ENCODE measurements at places on chromosomes 6 and 20. TPM values are rescaled to one million over a fixed set of nuclear protein-coding genes. Genes with fewer than 3 reads are reported as not detected.

TMX4 gene
- 49.4 TPM for total RNA-seq

DNA sequence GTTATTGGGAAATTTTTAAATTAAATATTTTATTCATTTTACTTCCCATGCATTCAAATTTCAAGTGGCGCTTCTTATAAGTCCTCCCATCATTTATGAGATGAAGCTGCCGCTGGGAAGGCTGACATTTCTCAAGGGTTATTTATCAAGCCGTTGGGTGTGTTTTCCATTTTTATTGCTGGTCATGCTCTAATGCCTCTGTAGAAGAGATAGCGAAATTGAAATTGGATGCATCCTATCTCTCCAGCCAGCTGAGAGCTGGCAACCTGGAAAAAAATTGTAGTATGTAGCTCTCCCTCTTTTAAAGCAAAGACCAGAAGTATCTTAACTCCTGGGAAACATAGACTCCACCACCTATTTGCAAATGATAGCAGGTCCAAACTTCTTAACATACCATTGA is 135.9 kb downstream of the C6orf118 start:
- no peak overlapping the region for H3K27ac ChIP-seq
- no peaks in the 10 kb centered on the region for H3K36me3 ChIP-seq
- H3K4me1 ChIP-seq = no peaks in the 10 kb centered on the region
- no peaks in the 10 kb centered on the region for H3K27me3 ChIP-seq
- DNase-seq = no peak
- H3K4me3 ChIP-seq = no peak overlapping the region

- peak overlapping the region; percentile 75 for H3K4me3 ChIP-seq
- peak; percentile 83 for DNase-seq
- no peaks in the 10 kb centered on the region for H3K27me3 ChIP-seq
- peak overlapping the region; percentile 100 for H3K27ac ChIP-seq
Measured at GRCh38 chr6:31401403-31401802, 2.0 kb upstream of the MICA start.

- H3K36me3 ChIP-seq = no peaks in the 10 kb centered on the region
- no peak overlapping the region for H3K4me3 ChIP-seq
- no peaks in the 10 kb centered on the region for H3K27me3 ChIP-seq
Measured at GRCh38 chr20:59988141-59988540, 29.9 kb downstream of the CDH26 start.
